CD8-positive, alpha-beta memory T cell (primary cell): ENCODE measurements at places on chromosomes 7 and 10.

GRCh38 chr10:105210546-105210945 lies 569.5 kb downstream of the SORCS3 start:
- DNase-seq, result no peak

DNA sequence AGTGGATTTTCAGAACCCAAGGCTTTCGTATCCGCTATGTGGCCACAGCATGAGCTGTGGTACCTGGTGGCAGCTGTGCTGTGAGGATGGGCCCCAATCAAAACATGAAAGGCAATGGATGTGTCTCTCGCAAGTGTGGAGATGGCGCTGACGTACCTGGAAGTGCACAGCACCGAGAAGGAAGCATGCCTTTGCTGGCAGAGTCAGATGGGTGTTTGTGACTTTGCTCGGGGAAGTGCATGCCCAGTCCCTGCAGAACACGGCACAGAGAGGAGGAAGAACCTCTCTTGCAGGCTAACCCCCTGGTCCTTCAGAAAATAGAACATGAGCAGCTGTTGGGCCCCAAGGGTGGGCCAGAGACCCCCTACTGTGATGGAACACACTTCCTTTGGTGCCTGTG lies 654.1 kb upstream of the ZWINT start:
- no peak for DNase-seq

DNA sequence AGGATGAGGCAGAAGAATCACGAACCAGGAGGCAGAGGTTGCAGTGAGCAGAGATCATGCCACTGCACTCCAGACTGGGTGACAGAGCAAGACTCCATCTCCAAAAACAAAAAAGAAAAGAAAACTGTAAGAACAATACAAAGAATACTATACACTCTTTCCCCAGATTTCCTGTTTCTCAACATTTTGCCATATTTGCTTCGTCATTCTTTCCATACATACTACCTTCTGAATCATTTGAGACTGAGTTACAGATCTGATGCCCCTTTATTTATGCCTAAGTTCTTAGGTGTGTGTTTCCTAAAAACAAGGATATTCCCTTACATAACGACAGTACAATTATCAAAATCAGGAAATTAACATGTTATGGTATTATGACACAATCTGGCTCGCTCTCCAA lies 168.4 kb upstream of the CELF2 start:
- DNase-seq, result no peak

GRCh38 chr7:105756367-105756766 lies 120.0 kb downstream of the ATXN7L1 start:
- no peak for DNase-seq

- no peak for DNase-seq
Measured at GRCh38 chr10:132176623-132177500, 9.9 kb upstream of the DPYSL4 start.

DNA sequence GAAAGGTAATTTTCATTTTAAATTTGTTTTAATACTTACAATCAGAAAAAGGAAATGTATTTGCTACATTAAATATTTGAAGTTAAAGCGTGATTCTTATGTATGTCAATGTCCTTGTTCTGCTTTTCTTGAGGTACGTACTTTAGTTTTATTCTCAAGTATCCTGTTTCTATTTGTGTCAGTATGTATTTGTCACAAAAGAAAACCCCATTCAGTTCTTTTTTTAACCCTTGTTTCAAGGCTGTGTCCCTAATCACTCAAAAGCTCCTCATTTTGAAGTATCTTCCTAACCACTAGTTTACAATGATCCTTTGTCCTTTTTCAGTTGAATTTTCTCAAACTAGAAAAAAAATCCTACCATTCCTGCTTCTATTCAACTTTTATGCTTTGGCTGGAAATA lies 25.2 kb downstream of the NHLRC2 start:
- no peak for DNase-seq

DNA sequence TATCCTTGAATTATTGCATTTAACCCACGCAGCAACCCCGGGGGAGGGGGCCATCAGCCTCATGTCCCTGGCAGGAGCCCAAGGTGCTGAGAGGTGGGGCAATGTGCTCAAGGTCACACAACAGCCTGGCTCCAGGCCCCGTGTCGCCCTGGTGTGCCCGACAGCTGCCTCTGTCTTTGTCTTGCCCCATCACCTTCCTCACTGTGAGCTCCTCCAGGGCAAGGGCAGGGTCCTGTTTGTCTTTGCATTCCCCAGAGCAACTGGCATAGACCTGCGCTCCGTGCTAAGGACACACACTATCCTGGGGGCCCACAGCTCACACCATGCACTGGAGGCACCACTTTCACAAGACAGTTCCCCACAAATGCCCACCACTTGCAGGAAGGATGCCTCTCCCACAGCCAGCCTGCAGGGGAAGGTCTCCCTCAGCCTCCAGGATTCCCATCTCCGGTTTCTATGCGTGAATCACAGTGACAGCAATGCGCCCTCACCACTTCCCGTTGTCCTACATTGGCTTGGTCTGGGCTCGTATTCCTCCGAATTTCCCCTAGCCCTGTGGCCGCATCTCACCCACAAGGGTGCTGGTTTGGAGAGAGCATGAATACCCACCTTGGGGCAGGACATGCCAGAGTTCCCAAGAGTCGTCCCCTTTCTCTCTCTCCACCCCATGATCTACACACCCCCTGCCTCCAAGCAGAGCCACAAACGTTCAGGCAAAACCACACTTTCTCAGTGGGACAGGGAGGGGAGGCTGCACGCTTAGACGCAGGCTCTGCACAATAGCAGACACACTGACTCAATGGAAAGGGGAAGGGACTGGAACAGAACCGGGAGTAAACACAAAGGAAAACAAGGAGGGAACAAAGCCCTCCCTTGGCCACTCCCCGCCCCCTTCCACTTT lies 10.3 kb downstream of the ITPRIP start:
- peak; percentile 46 for DNase-seq
